ENCODE measurements at places on chromosomes 7 and 10.
A peak's percentile ranks its signal among the peaks of the same experiment; 100 is the strongest.

GRCh38 chr10:53022611-53023088, 250.1 kb upstream of the MBL2 start:
- no peak for DNase-seq

DNA sequence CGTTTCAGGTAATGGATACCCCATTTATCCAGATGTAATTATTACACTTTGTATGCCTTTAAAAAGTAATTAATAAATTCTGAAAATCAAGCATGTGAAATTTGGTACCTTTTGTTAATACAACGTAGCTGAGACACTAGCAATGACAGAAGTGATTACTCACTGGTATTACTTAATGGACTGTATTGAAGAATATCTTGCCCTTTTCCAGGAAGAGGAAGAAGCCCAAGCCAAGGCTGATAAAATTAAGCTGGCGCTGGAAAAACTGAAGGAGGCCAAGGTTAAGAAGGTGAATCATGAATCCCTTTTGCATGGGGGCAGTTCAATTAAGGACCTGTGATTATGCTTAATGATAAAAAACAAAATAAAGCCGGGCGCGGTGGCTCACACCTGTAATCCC, 64.8 kb downstream of the APBB1IP start:
- DNase-seq = no peak

DNA sequence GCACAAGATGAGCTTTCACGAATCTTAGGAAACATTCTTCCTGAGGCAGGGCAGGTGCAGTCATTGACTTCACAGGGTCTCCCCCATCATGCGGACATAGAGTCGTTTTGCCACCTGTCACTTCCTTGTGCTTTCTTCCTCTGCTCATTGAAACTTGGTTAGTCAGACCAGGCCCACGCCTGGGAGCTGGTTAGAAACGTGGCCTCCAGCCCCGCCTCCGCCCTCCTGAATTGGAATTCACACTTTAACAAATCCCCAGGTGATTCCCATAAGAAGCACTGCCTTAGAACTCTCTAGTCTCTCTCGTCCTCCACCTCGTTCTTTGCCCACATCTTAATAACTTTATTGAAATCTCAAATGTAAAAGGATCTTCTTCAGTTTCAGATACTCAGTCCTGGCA, 265.5 kb upstream of the FZD8 start:
- no peak for DNase-seq

DNA sequence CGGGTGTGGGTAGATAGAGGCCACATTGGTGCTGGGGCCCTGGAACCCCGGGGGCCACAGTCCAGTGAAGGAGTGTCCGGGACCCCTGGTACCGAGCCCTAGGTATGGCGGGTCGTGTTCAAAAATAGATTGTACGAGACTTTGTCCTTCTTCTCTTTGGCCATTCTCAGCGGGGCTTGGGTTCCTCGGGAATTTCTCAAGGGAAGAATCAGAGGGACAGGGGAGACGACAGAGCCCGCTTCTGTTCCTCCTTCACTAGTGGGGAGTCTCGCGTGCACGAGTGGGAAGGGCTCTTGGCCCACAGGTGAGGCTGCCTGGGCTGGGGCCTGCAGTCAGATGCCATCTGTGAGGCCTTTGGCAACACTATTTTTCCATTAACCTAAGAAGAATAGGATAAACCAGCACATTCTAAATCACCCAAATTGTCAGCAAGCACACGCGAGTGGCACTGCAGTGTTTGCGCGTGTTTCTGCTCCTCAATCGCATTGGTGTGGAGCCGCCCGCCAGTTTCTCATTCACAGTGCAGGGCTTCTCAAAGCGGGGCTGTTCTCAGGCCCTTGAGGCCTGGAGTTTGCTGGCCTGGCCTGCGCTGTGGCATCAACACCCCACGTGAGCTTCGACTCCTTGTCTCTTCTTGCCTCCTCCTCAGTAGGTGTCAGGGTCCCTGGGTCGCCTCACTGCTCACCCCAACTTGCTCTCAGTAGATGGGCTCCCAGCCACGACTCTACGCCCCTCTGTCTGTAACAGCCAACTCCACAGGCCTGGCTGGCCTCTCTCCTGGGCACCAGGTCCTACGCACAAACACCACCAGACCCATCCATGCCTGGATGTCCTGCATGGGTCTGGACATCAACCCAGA, 187.6 kb upstream of the SHH start:
- DNase-seq = no peak

DNA sequence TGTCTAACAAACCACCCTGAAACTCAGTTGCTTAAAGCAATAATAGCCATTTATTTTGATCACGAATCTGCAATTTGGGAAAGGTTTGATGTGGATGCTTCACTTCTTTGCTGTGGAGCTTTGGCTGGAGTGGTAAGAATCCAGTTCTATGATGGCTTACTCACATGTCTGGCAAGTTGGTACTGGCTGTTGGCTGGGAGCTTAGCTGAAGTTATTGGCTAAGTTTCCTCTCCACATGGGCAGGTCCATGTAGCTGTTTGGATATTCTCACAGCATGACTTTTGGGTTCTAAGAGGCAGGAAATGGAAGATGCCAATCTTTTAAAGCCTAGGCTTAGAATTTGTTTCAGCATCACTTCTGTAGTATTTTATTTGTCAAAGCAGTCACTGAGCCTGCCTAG, 277.6 kb upstream of the NRP1 start:
- no peak for DNase-seq

GRCh38 chr7:131320603-131321002, 7.1 kb upstream of the MKLN1 start:
- DNase-seq = no peak

DNA sequence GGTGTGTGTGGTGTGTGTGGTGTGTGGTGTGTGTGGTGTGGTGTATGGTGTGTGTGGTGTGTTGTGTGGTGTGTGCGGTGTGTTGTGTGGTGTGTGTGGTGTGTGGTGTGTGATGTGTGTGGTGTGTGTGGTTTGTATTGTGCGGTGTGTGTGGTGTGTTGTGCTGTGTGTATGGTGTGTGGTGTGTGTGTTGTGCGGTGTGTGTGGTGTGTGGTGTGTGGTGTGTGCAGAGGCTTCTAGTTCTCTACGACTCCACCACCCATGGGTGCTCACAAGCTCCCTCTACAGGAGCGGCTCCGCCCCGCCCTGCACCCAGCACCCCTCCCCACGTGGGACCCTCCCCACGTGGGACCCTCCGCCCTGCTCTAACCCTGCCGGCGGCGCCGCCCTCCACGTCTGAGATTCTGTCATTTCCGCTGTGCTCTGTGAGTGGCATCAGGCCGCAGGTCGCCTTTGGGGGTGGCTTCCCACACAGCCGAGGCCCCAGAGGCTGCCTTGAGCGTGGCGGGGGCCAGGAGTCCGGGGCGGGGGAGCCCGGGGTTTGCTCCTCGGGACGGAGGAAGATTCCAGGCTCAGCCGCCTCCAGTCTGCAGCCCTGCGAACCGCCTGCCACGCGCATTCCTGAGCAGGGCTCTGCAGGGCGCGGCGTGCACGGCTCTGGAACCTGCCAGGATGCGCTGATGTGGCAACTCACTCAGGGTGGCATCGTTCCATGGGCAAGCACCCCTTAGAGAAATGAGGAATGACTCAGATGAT, 37.0 kb upstream of the DNAJB6 start:
- DNase-seq = peak; percentile 10

- DNase-seq = no peak
Measured at GRCh38 chr10:89593043-89593442, 52.0 kb downstream of the PANK1 start.

GRCh38 chr10:80279146-80279545, 10.3 kb downstream of the MAT1A start:
- no peak for DNase-seq

GRCh38 chr7:87810130-87810529, 66.0 kb downstream of the SLC25A40 start:
- no peak for DNase-seq

GRCh38 chr7:1235501-1236131, 2.9 kb downstream of the UNCX start:
- no peak for DNase-seq

- peak; percentile 64 for DNase-seq
Measured at GRCh38 chr7:74272305-74273038, 16.7 kb upstream of the CLIP2 start.

GRCh38 chr7:11957956-11958355, 126.0 kb upstream of the THSD7A start:
- DNase-seq = no peak

- DNase-seq = no peak
Measured at GRCh38 chr7:21023841-21024484, 237.3 kb upstream of the SP8 start.

- no peak for DNase-seq
Measured at GRCh38 chr7:89776980-89777379, 377.3 kb upstream of the STEAP1 start.

DNA sequence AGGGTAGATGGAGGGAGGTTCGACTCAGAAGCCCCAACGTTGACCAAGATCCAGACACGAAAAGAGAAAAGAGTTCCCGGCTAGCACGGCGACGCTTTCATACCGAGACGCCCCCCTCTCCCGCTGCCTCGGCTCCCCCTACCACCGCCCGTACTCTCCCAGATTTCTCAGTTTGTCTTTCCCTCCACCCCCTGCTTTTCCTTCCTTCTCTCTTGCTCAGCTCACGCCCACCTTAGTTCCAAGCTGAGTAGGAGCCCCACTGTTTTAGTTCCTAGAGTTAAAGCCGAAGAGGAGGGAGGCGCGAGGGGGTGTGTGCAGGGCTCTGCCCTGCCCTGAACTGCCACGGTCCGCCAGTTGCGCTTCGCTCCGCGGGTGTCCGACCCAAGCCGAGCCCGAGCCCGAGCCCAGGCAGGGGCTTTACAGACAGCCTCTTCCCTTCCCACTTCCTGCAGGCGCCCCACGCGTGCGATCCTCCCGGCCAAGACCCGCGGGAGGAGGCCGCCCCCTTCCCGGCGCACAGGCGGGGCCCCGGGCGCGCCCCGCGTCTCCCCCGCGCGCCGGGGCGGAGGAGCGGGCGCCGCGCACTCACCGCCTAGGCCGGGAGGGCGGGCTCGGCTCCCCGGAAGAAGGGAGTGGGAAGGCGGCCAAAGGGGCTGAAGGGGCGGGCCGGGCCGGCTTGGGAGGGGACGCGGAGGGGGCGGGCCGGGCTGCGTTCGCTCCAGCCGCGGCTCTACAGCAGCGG, at the start of gene EPHB6:
EPHB6 (plus strand) TSS at position 705 of the 742 bp plus-strand sequence. CDS start 8,152 bp downstream, outside the sequence.
- DNase-seq = peak; percentile 87

- DNase-seq = peak; percentile 10
Measured at GRCh38 chr7:159197066-159197975, 52.7 kb upstream of the VIPR2 start.

- DNase-seq = no peak
Measured at GRCh38 chr7:48839108-48839507, 85.2 kb upstream of the CDC14C start.

DNA sequence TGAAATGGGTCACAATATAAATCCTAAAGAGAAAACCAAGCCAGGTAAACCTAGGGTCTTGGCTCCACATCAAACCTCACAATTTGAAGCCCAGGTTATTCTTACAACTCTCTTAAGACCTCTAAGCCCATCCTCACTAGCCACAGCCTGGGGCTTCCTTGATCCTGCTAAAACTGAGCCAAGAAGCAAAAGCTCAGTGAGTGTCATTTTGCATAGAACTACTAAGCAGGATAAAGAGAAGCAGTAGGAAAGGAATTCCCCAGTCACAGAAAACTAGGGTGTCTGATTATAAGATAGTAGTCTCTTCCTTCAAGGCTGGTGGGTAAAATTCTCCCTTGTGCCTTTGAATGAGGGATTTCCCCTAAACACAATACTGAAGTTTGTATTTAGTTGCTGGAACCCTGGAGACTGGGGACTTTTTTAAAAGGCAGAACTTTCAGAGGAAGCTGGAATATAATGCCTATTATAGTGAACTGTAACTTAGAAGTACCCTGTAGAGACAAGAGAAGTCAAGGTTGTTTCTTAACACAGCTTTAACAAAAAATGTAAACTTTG, 196.6 kb upstream of the KIAA1217 start:
- DNase-seq = no peak

DNA sequence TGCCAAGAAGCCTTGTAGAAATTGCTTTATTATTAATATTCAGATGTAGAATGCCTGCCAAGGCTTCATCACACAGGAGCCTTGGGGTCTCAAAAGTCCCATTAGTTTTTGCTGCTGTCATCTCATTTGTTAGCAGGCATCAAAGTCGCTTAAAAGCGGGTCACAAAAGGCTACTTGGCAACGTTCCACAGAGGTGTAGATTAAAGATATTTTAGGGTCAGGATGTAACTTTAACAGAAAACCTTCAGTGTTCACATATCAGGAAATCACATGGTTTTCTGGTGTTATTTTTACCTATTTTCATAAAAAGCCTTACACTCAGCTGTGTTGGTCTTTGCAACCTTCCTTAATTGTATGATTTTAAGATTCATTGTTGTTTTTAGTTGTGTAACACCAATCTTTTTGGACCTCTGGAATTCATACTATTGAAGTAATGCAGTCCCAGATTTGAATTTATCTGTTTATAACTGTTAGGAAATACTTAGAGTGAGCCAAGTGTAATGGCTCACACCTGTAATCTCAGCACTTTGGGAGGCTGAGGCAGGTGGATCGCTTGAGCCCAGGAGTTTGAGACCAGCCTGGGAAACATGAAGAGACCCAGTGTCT, 65.3 kb downstream of the TET1 start:
- no peak for DNase-seq
